ENCODE measurements at places on chromosomes 3 and 15.
A peak's percentile ranks its signal among the peaks of the same experiment; 100 is the strongest.

- no peak for DNase-seq
Measured at GRCh38 chr15:90839187-90840071, 29.0 kb upstream of the FURIN start.

GRCh38 chr3:29694783-29695182 is 413.9 kb downstream of the RBMS3 start:
- DNase-seq = peak; percentile 95

GRCh38 chr3:4829031-4829394 is 150.2 kb upstream of the BHLHE40 start:
- no peak for DNase-seq

DNA sequence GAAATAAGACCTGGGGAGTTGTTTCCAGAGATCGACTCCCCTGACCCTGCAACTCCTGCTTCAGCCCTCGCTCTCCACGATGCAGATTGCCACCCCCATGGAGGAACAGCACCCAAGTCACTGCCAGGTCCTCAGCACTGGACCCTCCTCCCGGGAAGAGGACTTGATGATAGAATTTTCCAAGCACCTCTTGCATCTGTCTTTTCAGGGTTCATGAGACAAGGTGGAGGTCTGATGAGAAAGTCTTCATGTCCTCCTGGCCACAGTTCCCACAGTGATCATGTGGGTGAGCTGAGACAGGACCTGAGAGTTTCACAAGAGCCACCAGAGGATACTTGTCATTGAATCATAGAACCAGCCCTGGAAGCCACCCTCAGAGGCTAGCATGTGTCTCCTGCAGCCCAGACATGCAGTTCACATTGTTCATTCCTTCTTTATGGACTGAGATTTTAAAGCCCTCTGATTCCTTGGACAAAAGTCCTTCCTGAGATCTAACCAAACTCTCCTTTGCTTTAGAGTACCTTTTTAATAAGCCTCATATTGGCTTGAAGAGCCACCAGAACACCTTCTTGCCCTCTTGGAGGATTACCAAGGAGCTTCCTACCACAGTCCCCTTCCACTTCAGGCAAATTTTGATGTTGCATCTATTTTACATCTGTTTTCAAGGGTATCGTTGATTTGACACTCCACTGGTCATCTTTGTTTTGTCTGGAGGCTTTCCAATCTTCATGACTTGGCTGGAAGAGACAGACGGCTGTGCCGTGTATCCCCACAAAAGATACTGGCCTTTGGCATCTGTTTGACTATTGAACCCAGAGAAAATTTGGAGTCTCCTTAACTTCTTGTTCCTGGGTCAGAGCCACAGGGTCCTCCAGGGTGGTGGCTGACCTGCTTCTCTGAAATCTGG is 224.8 kb upstream of the BHLHE40 start:
- DNase-seq = no peak

DNA sequence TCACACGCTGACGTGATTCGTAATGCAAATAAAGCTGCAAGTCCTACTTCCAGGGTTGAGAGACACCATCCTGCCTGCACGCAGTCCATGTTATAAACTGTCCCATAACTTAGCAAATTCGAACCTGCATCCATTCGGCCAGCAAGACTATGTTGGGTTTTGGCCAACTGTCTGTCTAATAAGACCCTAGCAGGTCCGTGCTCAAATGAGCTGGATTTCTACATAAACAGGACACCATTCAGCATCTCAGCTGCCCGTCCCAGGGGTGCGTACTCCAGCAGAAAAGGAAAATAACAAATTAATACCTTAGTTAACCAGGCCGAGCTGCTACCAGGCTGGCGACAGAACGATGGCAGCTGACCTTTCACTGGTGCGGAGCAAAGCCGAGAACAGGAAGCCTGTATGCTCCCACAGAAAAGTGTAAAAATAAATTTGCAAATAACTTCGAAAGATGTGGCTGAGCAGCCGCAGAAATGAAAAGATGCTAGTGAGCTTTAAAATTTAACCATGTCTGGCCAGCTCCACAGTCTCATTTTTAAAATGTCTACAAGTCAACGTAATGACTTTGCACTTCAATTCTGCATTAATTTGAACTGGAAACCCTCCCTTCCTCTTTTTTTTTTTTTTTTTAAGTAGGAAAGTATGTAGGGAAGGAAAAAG is 97.1 kb upstream of the SNRPA1 start:
- DNase-seq = no peak

DNA sequence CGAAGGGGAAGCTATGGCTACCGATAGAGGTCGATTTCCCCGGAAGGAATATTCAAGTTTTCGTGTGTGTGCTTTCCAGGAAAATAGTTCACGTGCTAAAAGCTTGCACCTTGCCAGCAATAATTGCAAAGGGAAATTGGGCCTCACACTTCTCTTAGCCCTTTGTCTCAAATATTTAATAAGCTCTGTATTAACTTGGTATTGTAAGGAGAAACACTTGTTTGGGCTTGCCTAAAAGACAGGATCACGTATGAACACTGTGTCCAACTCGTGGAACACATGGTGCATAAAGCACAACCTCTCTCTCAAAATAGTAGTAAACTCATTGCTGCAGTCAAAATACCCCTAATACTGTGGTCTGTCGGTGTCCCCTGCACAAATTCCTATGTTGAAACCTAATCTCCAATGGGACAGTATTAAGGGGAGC is 352 bp upstream of the TMF1 start:
- no peak for DNase-seq

DNA sequence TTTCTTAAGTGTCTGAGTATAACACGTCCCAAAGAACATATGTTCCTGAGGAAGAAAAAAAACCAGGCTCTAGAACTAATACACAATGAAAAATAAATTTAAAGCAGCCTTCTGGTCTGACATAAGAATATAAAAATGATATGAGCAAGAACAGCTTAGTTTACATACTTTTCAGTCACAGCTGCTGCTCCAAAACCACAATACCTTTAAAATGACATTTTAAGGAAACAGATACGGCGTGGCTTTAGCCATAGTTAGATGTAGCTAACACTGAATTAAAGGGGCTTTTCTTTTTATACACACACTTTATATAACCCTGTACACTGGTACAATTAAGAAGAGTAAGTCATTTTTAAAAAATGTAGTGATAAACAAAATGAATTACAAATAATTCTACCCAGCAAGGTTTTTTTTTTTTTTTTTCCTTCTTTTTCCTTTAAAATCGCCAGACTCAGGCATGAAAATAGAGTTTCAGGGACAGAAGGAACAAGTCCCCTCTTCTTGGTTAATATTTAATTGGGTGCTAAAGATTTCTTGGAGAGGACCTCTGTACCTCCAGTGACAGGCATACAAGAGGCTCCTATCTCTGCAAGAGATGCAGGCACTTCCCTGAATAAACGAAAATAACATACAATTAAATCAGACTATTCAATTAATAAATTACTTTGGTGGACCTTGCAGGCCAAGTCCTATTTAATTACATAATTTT is 265.6 kb downstream of the FOXP1 start:
- DNase-seq = no peak

Data from EL (cell line).